GM23338 (cell line): ENCODE measurements at places on chromosomes 12 and 14.

GRCh38 chr12:120010661-120011230 is 21.7 kb downstream of the BICDL1 start:
- no peak for DNase-seq

GRCh38 chr14:60161196-60162107 is 3.7 kb downstream of the DHRS7 start:
- peak; percentile 41 for DNase-seq

DNA sequence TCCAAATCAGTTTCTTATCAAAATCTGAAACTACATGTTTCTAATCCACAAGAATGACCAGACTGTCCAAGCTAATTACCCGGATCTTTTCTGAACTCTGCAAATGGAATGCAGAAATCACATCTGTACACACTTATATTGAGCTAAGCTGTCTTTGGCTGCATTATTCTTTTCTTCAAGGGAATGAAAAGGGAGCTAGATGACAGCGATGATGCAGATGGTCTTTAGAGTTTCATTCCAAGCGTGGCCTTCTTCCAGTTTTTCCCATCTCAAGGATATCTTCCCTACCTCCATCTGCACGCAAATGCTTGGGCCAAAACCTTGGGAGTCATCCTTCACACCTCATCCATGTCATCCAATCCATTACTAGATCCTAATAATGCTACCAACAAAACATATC is 12.6 kb downstream of the KCNH5 start:
- no peak for DNase-seq

- DNase-seq: peak; percentile 43
Measured at GRCh38 chr12:54683398-54683797, 35.2 kb upstream of the DCD start.

GRCh38 chr12:66665435-66665985 is 13.4 kb downstream of the GRIP1 start:
- no peak for DNase-seq

GRCh38 chr14:24834956-24835355 is 201.0 kb upstream of the GZMB start:
- no peak for DNase-seq

DNA sequence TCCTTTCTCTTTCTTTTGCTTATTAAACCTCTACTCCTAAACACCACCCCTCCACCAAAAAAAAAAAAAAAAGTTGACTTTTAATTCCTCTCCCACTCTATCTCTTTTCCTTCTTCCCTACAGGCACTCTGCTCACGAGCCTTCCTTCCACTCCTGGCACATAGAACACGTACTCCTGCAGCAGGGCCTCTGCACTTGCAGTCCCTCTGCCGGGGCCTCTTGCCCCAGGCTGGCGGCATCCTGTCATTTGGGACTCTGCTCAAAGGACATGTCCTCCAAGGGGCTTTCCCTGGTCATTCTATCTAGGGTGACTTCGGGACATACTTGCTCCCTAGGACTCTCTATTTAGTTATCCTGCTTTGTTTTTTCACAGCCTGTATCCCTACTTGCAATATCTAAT is 7.7 kb downstream of the FOS start:
- peak; percentile 41 for DNase-seq

DNA sequence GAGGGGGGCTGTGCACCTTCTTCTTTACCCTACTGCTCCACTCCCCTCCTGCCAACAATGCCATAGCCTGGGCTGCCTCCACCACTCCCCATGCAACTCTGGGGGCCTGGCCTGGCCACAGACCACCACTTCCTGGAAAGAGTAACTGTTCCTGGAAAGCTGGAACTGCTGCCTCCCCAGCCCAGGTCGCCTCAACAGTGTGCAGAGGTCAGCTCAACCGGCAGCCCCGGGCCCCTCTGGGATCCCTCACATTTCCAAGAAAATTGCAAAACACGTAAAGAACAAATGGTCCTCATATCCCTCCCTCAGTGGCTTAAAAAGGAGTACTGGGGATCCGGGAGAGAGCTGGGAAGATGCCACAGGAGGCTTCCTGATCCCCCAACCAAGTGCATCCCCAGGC is 22.4 kb upstream of the DIO3 start:
- no peak for DNase-seq

DNA sequence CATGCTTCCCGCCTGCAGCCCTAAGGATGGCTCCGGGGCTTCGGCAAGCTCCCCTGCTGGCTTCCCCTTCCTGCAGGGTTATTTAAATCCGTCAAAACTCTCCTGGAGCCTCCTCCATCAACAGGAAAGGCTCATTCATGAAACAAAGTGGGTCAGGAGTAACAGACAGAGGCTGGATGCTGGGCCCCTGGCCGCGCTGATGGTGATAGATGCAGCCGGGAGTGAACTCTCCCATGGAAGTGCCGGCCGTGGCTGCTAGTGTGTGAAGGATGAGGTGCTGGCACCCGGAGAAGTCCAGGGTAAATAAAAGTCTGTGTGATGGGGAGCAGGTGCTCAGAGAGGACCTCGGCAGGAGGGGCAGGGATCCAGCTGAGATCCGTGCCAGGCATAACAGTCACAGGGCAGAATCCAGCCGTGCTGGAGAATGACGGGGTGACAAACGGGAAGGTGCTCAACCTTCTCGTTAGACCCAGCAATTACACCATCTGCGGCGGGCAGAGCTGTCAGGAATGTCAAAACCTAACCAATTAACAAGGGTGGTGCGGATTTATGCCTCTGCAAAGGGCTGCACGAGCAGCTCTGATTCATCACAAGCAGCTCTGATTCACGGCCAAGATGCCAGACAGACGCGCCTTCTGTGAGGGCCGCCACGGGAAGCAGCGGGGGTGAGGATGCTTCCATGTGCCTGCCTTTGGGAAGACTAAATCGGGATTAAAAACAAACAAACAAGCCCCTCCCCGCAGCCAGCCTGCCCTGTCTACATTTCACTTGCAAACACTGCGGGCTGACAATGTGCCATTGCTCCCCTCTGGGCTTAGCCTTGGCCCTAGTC is 55.6 kb downstream of the SYNE3 start:
- DNase-seq: peak; percentile 24

- DNase-seq: no peak
Measured at GRCh38 chr14:105793836-105794235, 267.5 kb downstream of the TMEM121 start.

- peak; percentile 92 for DNase-seq
Measured at GRCh38 chr14:67532998-67533753, at the start of gene PLEKHH1. PLEKHH1 (plus strand) TSS chr14:67533290; CDS start chr14:67541868, 8,578 bp downstream.

- DNase-seq: no peak
Measured at GRCh38 chr12:132161036-132161781, 17.0 kb downstream of the NOC4L start.

DNA sequence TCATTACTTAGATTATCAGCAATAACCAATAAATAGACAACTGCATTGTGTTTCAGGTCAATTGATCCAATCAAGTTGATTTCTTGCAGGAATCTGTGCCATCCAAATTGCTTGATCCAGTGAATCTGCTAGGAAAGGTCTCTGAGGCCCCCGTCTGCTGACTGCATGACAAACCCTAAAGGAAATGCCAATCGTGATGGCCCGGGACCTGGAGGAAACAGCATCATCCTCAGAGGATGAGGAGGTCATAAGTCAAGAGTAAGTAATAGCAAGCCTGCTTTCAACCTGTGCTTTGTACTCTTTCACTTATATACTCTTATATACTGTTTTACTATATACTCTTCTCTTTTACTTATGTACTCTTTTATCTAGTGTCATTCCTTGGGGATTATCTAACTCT is 1.9 kb downstream of the TTLL5 start:
- DNase-seq: no peak

GRCh38 chr12:52264435-52264825 is 10.0 kb upstream of the KRT86 start:
- DNase-seq: no peak

DNA sequence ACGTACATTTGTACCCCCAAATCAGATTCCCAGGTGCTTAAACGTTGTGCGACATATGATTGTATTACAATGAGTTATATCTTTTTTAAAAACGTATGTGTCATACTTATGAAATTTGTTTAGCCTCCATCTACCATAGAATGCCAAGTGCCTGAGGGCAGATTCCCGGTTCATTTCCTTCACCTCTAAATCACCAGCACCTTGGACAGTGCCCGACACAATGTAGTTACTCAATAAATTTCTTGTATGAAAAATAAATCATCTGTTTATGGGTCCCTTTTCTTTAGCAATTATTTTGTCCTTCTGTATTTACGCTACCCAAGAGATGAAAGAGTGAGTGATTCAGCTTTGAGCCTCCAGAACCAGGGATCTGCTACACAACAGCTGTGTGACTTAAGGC is 157.4 kb downstream of the TBX5 start:
- DNase-seq: peak; percentile 39

- peak; percentile 72 for DNase-seq
Measured at GRCh38 chr14:70685474-70686197, 43.9 kb downstream of the TTC9 start.

GRCh38 chr12:102484428-102484958 is 4.1 kb upstream of the IGF1 start:
- DNase-seq: peak; percentile 70

GRCh38 chr12:44154128-44154527 is 318.2 kb downstream of the TMEM117 start:
- DNase-seq: no peak

DNA sequence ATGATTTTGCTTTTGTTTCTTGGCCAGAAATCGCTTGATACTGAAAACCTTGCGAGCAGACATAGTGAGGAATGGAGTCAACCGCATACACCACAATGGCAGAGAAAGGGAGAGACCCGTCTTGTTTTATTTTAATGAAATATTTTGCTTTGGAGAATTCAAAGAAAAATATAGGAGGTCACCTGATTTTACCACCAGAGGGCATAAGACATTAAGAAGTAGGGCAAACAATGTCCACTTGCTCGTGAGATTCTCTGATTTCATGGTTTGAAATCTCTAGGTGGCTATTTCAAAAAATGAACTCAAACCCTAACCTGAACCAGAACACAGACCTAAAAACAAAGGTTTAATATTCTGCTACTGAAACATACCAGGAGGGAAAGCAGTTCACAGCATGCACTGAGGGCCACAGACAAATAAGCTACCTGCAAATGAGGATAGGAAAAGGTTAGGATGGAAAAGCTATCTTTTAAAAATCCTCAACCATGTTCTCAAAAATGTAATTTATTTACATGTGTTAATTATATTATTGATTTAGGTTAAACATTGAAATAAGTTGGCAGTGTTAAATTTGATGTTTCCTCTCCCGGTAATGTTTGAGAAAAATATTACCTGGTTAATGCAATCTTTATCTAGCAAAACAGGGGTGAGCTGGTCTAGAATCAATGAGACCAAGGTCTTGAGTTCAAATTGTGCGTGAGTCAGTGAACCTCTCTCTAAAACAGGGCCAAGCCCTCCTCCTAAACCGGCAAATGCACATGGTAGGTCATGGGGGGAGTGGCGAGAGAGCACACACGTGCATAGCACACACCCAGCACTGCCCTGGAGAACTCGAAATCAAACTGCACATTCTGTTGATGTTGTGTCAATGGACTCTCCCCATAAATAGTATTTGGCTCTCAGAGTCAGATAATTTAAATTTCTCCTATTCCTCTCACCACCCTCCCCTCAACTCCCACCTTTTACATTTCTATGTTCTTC is 12.5 kb downstream of the IFNG-AS1 start:
- peak; percentile 55 for DNase-seq

GRCh38 chr12:60714141-60714900 is 1118.5 kb downstream of the SLC16A7 start:
- no peak for DNase-seq

DNA sequence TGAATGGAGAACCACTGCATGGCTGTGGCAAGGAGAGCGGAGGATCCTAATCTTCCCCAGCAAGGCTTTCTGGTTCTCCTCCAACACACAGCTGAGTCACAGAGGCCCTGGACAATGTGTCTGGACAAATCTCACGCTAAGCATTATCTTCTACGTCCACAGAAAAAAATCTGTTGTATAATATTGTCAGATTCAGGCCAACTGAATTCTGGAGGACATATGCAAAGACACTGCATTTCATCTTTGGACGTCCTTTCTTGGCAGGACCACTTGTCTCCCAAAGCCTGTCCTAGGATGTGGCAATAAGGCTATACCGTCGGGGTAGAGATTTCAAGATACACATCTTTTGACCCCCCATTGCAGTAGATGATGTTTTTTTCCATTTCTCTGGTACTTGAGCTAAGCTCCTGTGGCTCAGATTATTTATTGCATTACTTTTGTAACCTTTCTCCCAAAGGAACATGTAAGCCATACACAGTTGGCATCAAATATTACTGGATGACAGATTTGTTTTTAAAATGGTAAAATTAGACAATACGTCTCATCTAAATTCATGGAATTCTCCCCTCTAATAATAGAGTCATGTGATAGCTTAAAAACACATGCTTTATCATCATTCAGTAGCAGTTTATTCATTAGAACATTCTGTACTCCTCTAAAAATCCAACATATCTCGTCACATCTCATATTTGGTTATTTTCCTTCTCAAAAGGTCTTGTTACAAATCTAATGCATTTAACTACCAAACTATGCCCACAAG is 19.4 kb downstream of the LMO3 start:
- no peak for DNase-seq

GRCh38 chr12:86735851-86736250 is 479.7 kb upstream of the MGAT4C start:
- DNase-seq: no peak

- DNase-seq: no peak
Measured at GRCh38 chr14:54221432-54221803, 175.4 kb upstream of the CDKN3 start.

DNA sequence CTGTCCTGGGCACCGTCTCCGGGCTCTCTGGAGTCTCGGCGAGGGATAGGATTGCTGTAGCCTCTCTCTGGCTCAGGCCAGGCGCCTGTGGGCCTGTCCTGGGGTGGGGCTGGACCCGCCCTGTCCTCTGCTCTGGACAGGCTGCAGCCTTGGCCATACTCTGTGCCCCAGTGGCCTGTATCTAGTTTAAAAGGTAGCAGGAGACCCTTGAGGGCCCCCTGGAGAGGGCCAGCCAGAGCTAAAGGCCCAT is 1.8 kb downstream of the KIF26A start:
- no peak for DNase-seq

GRCh38 chr12:9674226-9674590 is 4.7 kb downstream of the CLEC2D start:
- no peak for DNase-seq

DNA sequence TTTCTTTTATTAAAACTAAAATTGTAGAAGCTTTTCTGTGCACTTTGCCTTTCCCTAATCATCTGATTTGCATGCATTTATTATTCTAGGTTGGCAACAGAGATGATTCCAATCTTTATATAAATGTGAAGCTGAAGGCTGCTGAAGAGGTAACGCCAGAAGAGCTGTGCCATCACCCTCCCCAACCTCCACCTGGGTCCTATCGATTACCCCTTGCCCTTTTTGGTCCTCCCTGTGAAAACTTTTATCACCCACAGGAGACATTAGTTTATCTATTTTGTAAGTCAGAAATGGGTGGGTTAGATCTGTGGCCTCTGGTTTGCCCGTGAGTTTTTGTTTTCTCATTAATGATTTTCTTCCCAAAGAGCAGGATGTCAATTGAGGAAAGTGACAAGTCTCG is 22.8 kb downstream of the MTHFD1 start:
- no peak for DNase-seq

DNA sequence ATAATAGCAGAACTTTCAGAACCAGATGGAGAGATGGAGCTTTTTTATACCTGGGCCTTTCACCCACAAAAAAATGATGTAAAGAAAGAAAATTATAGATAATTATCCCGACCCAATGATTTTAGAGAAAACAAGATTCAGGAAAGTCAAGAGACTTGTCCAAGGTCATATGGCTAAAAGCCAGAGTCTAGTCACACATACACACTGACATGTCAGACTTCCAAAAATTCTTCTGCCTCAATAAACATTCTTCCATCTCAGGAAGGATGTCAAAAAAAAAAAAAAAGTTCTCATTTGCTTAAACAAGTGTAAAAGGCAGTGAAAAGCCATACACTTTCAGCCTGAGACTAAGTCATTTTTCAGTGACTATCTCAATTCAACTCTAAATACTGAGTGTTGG is 116.0 kb downstream of the PRICKLE1 start:
- DNase-seq: no peak

GRCh38 chr12:112946236-112947000 is 8.1 kb downstream of the OAS3 start:
- DNase-seq: no peak
